Left colon (tissue), 2 donors: ENCODE measurements at places on chromosomes 4 and X. TPM values are rescaled to one million over a fixed set of nuclear protein-coding genes. Genes with fewer than 3 reads are reported as not detected.

DNA sequence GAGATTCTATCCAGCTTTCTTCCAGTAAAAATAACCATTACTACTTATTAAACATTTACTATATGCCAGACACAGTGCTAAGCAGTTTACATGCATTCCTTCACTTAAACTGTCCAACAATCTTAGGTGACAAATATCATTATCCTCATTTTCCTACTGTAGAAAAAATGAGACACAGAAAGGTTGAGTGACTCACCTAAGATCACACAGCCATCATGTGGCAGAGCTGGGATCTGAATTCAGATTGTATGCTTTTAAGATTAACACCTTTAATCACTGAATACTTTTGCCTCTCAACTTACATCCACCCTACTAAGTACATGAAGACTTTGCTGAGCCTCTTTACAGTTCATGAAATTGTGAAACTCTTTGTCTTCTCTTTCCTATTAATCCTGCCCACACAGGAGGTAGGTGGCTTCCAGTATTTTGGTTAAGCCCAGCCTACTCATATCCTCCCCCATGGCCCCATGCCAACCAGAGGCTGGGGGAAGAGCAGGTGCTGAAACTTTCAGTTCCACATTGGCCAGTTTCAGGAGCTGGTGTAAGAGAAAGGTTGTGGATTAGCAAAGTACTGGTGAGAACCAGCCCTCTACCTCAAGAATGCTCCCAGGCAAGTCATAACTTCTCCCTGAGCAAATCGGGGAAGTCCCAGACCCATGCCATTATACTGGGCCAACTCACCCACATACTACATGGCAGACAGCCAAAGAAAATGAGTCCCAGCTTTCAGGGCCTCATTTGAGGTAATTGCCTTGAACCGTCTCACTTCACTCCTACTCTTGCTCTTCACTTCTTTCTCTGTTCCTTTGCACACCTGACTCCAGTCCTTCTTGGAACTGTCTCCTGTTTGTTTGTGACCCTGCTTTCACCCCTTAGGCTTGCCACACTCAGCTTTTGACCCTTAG lies 211.1 kb downstream of the GUCY2F start:
- peak; percentile 30 for DNase-seq

Gene USP17L29
- total RNA-seq = not detected

Gene ANK2
- 15.1 TPM for total RNA-seq

- DNase-seq = no peak
Measured at GRCh38 chr4:7279902-7280301, 87.6 kb downstream of the SORCS2 start.

Gene CEP44
- 10.7 TPM for total RNA-seq

DNA sequence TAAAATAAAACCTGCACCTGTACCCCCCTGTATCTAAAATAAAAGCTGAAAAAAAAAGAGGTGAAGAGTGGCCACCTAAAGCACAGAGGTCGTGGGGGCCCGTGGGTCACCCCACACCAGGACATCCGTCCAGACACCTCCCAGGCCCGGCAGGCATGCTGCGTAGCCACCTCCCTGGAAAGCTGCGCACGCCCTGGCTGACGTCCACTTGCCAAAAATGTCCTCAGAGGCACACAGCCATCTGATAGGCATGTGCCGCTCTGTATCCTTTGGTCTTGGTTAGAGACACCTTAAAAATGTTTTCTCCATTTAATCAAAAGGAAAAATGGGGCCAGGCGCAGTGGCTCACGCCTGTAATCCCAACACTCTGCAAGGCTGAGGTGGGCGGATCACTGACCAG lies 17.7 kb downstream of the FAM53A start:
- no peak for DNase-seq

Gene TMPRSS11A
- not detected for total RNA-seq

DNA sequence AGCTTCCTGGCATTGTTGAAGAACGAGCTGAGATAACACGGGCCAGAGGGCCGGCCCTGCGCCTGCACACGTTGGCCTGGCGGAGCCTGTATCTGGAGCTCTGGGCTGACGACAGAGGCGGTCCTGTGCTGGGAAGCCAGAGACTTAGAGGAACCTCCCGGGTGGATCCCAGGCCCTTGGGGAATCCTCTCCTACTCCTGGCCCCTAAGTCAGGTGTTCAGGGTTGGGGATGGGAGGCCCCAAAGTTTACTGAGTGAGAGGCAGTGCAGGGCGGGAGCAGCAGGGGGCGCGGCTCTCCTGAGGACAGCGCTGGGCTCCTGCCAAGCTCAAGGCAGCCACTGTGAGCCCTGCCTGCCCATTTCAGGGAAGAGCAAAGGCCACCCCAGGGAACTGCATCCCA lies 2.5 kb upstream of the HTRA3 start:
- no peak for DNase-seq

Gene RGS12
- 21.5 TPM for total RNA-seq

DNA sequence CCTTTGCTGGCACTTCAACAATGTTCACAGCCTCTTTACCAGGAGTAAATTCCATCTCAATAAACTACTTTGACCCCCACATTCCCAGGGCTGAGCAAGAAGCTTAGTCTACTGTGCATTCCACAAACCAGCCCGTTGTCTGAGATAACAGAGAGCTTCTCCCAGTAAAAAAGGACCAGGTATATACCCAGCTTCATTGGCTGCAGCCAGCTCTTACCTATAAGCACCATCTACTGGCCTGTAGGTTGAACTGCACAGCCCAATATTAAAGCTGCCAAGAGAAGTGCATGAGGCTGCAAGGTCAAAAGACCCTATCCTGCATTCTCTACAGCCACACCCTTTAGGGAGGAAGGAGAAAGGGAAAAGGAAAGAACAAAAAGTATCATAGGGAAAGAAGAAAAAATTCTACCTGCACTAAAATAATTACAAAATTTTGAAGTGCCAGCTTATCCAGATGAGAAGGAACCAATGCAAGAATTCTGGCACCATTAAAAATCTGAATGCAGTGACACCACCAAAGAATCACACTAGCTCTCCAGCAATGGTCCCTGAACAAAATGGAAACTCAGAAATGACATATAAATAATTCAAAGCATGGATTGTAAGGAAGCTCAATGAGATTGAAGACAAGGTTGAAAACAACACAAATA lies 45.7 kb upstream of the INTU start:
- no peak for DNase-seq

Gene MAGEB16
- not detected for total RNA-seq

- no peak for DNase-seq
Measured at GRCh38 chr4:56892691-56893090, 15.0 kb upstream of the REST start.

DNA sequence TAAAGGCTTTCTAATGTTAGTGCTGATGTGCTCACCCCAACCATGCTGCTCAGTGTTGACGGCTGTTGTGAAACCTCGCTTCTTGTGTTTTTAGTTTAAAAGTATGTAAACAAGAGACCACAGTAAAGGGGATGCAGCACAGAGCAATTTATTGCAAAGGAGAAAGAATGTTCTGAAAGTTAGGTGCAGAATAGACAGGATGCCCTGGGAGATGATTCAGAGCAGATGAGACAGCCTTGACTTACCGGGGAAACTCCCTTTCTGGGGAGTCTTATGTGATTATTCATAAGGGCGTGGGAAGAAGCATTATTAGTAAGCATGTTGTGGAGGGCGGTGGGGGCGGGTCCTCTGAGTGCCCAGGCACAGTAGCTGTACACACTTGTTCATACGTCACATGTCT lies 47.7 kb downstream of the EVC start:
- DNase-seq = no peak

- peak; percentile 73 for DNase-seq
Measured at GRCh38 chrX:74535408-74536151, 78.8 kb downstream of the RLIM start.

Gene TCEAL4
- 20.1 TPM for total RNA-seq

GRCh38 chrX:362937-363620 lies 23.6 kb downstream of the PPP2R3B start:
- no peak for DNase-seq

- no peak for DNase-seq
Measured at GRCh38 chr4:62822306-62822705, 1586.9 kb downstream of the TECRL start.

Gene GPR173
- 0.67 TPM for total RNA-seq

DNA sequence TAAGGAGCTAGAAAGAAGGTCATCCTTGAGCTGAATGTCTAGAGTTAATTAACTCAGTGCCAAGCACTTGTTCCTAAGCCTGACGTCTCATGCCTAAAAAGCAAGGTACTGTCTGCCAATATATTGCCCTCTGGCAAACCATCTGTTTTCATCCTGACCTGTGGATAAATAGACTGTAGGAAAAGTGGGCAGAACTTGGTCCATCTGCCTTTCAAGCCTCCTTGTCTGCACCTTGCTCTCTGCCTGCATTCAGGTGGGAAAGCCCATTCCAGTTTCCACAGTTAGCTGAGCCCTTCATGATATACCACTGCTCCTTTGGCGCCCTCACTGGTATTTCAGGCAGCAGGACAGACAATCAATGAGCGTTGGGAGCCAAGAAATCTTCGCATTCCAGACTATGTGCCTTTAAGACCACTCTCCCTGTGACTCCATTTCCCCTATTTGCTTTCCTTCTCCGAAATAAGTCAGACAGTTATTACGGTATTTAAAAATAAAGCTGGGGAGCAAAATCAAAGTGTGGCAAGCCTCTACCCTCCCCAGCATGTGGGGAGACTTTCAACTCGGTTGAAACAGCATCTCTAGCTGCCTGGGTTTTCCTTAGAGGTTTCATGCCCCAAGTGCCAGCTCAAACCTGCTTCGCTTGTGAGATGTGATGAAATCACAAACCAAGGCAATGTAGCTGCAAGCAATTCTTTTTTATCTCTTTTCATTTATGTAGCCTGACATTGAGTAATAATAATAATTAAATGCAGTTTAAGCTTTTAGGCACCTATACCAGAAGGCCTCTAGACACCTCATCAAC lies 2.5 kb upstream of the CCDC149 start:
- no peak for DNase-seq

- no peak for DNase-seq
Measured at GRCh38 chrX:24498975-24499374, 33.9 kb downstream of the PDK3 start.

Gene PDE6B
- 1.4 TPM for total RNA-seq

DNA sequence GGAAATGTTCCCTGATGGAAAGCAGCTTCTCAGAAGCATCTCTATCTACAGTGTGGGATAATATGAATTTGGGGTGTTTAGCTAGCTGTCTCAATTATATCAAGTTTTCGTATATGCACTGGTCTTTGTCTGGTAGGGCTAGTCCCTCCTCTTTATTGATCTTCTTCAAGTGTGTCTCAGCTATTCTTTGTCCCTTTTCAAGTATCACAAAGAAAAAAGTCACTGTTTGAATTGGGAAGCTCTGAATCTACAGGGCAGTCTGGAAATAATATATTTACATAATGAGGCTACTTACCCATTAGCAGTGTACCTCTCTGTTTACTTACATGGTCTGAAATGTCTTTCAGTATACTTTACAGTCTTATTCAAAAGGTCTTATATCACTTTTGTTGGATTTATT lies 526.0 kb downstream of the IL1RAPL1 start:
- DNase-seq = no peak

DNA sequence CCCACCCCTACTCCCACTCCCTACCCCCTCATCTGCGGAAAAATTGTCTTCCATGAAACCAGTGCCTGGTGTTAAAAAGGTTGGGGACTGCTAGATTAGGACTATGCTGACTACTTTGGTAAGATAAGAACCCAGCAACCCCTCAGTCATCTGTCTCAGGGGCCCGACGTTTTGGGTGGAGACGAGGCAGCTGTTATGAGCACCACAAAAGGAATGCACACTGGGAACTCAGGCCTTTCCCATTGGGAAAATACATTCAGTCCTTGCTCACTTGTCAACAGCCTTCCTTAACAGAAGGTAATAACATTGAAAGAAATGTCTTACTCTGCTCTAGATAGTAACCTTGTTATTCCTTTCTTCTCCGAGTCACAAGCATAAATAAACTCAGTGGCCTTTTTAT lies 310.8 kb downstream of the AFF2 start:
- DNase-seq = no peak

DNA sequence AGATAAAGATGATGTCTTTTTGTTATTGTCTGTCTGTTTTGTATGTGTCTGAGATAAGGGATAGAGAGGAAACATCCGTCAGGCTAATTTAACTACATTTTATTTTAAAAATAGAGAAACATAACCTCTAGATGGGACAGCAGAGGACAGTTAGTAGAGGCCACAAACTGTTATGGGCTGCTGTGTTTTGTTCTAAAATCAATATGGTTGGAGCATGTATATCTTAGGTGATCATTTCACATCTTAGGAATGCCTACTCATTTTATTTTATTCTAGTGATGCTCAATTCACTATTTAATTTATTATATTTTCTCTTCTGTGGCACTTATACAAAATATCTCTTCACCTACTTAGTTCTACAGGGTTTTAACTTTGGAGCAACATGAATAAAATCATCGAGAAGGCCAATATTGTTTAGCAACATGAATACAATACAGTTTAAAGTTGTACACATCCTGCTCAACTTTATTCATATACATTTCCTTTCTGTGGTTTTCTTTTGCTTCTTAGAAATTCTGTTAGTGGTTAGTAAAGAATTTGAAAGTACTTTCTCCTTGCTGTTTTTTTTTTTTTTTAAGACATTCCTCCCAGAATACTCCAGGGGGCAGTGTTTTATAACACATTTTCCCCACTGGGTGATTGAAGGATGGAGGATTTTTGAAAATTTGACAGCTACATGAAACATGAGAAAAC lies 392.9 kb downstream of the UNC5C start:
- no peak for DNase-seq

Gene HS6ST2
- total RNA-seq = 0.87 TPM

DNA sequence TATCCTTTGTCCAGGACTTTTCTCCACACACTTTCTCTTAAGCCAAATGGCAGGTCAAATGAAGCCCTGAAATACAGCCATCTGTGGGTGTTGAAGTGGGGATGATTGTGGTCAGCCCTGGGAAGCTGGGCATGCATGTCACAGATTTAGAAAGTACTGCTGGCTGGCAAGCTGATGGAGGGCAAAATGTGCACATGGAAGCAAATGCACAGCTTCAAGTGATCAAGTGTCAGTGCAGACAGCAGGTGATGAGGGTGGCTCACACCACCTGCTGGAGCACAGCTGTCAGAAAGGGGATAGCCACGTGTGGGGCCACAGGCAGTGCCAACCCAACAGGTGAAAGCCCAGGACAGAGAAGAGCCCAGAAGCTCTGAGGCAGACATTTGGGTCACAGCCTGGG lies 40.3 kb upstream of the ATXN3L start:
- no peak for DNase-seq

- DNase-seq = no peak
Measured at GRCh38 chr4:140982613-140983340, 150.5 kb downstream of the RNF150 start.

Gene RTL3
- not detected for total RNA-seq

Gene FAM53A
- 0.61 TPM for total RNA-seq

Gene ALAS2
- not detected for total RNA-seq

Gene MFAP3L
- total RNA-seq = 4.2 TPM

DNA sequence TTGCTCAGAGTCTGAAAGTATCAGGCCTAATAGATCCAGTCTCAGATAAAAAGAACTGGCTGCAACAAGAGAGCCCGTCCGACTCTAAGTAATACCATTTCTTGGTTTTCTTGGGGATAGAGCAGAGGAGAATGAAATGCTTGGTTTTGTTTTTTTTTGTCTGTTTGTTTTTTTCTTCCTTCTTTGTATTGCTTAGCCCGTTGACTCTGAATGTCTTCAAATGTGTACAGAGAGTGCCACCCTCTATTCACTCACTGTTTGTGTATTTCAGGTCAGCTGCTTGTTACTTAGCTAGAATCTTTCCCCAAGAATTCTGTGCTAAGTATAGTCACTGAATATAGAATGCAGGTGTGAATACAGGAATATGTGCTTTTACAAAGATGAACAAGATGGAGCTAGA lies 5.7 kb upstream of the TMEM156 start:
- DNase-seq = no peak

Gene NAP1L2
- total RNA-seq = 2.2 TPM
